Astrocyte of the cerebellum (primary cell): ENCODE measurements at places on chromosomes 16 and 17.

DNA sequence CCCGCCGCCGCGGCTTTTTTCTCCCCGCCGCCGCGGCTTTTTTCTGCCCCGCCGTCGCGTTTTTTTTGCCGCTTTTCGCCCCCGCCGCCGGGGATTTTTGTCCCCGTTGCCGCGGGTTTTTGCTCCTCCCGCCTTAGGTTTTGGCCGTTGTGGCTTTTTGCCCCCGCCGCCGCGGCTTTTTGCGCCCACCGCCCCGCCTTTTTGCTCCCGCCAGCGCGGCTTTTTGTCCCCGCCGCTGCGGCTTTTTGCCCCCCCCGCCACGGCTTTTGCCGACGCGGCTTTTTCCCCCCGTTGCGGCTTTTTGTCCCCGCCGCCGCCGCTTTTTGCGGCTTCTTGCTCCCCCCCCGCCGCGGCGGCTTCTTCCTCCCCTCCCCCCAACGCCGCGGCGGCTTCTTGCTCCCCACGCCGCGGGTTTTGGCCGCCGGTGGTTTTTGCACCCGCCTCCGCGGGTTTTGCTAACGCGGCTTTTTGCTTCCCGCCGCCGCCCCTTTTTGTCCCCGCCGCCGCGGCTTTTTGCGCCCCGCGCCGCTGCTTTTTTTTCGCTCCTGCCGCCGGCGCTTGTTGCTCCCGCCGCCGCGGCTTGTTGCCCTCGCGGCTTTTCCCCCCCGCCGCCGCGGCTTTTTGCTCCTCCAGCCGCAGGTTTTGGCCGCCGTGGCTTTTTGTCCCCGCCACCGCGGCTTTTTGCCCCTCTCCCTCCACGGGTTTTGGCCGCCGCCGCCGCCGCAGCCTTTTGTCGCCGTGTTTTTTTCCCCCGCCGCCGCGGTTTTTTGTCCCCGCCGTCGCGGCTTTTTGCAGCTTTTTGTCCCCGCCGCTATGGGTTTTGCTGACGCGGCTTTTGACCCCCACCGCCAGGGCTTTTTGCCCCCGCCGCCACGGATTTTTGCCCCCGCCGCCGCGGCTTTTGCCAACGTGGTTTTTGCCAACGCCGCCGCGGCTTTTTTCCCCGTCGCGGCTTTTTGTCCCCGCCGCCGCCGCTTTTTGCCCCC is 150.3 kb downstream of the KCNJ18 start:
- DNase-seq = no peak

DNA sequence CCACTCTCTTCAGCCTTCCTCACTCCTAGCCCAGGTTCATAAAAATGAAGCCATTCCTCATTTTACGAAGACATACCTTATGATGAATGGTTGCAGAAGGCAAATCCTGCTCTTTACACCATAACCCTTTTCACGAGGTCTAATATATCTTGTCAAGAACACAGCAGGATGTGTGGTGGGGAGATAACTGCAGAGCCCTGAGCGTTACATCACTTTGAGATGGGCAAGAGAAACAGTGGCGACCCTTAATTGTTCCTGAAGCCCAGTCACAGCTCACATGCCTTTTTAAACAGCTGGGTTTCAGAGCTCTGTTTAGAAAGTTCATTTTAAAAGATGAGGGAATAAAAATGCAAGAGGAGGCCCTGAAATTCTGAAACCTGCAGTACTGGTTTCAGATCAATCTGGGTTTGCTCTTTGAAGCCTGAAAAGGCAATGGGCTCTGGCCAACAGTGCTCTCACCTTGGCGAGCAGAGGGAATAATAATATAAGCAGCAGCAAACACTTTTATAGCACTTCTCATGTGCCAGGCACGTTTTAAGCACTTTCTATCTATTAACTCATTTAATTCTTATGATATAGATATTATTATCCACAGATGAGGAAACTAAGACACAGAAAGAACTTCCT is 2.9 kb downstream of the FAM117A start:
- DNase-seq = no peak

DNA sequence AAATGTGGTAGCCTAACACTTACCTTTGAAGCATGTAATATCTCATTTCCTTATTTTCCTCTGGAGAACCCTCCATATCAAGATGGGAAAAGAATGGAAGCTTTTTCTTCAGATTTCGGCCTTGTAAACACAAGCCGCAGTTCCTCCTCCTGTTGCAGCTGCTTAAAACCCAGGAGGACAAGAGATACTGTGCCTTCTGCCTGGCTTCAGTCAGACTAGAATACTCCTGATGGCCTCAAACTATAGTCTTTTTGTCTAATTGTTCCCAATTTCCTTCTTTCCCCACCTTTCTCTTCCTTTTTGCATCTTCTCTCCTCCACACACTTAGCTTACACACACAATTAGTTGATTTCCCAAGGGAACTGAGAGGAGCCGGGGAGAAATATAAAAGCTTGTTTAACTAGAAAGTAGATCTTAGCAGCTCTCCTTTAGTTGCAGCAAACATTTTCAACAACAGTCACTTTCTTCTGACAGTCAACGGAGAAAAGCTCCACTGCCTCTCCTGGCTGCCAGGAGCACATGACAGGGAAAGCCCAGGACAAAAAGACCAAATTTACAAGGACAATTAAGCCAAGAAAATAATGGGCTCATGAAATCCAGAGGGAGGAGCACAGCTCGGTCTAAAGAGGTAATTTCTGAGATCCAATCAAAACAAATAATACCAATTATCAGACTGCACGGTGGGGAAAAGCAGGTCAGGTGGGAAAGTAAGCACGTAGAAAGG is 76.4 kb upstream of the C17orf78 start:
- no peak for DNase-seq

DNA sequence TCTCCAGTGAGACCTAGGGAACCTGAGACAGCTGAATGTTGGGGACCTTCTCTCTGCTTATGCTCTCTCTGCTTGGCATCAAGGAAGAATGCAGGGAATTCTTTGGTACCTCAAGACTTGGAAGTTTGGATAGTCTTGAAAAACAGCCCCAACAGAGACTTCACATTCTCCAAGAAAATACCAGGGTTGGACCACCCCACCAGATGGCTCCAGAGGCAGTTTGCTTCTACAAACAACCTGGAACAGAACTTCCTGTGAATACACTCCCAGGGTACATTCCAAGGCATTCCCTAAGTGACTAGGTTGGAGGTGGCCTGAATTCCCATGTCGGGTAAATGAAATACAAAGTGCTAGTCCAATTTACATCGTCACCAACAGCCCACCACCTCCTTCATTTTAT is 314.4 kb downstream of the PMP22 start:
- DNase-seq = no peak
